Activated CD4-positive, alpha-beta T cell treated with anti-CD3 and anti-CD28 coated beads, Interleukin-10, Interleukin-2, amounts not matched to agents 100 ng/mL and 50 ng/mL, durations not matched to agents 16 hours and 8 hours (primary cell): ENCODE measurements at places on chromosomes 3 and 15.

DNA sequence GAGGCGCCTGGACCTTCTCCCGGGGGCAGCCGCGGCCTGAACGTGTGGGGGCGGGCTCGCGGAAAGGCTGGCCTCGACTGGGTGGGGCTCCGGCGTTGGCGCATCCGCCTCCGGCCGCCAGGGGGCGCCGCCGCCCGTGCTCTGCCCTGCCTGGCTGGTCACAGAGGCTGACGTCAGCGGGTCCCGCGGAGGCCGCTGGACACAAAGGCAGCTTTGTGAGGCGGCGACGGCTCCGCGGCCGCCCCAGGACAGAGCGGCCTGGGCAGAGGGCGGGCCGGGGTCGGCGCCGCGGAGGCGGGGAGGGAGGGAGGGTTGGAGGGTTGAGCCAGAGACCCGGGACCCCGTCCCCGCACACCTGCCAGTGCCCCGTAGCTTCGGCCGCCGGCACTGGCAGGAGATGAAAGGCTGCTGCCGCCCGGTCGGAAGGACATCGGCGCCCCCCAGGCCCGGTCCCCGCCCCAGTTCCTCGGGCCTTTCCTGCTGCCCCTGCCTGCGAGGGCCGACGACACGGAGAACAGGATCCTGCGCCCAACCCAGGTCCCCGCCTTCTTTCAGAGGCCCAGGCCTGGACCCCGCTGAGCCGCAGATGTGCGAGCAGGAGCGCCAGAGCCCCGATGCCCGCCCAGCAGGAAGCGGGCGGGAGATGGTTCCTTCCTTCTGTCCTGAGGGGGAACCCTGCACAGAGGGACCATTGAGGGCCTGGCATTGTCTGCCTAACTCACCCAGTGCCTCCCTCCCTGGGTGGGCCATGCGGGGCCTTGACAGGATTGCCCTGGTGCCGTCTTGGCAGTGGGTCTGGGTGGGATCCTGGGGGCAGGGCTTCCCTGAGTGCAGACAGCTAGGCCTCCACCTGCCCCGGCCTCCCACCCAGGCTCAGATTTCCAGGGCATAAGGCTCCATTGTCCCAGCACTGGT is 8.7 kb upstream of the SEMA3B start:
- DNase-seq: peak; percentile 91

- no peak for DNase-seq
Measured at GRCh38 chr3:31942446-31942845, 38.6 kb downstream of the OSBPL10 start.

DNA sequence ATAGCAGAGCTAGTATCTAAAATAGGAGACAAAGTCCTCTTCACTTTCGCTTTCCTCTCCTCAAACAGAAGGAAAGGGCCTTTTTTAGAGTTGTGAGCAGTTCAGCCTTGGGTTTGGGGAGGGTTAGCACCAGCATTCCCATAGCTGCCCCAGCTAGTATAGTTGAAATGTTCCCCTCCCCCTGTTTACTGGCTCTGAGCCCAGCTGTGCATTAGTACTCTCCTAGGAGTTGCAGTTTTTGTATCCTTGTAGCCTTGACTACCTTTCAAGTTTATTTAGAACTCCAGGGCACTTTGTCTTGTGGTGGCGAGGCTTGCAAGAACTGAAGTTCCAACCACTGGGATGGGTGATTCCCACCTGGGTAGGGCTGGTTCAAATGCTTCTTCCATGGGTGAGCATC is 245.1 kb upstream of the NAALADL2 start:
- no peak for DNase-seq

- no peak for DNase-seq
Measured at GRCh38 chr3:194100856-194101390, 35.0 kb upstream of the HES1 start.

DNA sequence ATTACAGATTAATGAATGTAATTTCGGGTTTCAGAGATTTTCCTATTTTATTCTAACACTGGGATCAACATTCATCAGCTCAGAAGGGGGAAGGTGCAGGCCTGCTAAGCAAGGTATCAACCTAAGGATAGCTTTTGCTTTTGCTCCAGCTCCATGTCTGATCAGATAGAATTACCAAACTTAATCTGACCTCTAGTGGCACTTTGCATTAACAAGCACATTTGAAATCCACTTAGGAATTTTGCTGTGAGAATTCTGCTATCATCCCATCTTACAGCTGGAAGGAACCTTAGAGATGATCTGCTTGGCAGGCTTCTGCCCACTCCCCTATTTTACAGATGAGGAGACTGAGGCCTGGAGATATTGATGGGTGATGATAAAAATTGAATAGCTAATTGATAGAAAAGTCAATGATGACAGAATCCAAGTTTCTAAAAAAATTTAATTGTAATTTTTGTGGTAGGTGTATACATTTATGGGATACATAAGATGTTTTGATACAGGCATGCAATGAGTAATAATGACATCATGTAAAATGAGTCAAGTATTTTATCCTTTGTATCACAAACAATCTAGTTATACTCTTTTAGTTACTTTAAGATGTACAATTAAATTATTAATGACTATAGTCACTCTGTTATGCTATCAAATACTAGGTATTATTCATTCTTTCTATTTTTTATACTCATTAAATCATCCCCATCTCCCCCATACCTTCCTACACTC is 209.2 kb upstream of the ZPLD1 start:
- peak; percentile 38 for DNase-seq

DNA sequence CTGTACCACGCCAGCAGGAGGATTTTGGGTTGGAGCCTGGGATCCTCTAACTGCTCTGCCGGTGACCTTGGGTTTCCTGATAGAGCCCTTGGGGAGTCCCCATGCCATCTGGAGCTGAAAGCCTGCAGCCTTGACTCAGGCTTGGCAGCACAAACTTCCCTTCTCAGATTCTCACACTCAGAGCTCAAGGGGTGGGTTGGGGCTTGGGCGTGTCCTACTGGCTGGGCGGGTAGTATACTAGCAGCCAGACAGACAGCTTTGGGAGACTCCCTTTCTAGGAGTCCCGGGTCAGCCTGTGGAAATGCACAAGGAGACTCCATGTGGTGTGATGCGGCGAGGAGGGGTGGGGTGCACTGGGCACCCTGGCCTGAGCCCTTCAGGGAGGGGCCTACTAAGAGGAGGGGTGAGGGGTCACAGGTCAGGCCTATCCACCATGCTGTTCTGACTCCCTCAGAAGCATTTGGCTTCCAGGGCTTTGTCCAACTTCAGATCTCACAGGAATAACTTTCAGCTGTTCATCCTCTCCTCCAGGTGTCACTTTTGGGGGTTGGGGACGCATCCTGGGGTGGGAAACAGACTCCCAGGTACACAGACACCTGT is 21.6 kb upstream of the PLXNA1 start:
- DNase-seq: no peak

- no peak for DNase-seq
Measured at GRCh38 chr3:12296511-12296910, 7.6 kb downstream of the PPARG start.

DNA sequence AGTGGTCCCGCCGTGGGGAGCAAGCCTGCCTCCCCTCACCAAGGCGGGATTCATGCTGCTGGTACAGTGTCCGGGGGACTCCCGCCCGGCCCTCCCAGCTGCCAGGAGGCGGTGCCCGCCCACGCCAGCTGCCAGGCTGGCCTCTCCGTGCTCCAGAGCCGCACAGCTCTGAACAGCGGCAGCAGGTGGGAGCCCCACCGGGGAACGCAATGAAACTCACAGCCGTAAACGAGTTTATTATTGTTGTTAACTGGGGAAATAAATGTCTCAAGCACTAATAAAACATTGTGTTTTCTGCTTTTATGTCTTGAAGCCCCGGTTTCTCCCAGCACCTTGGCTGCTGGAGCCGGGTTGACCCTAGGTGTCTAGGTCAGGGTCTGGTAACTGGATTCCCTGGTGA is 317.7 kb upstream of the TLE3 start:
- no peak for DNase-seq

- no peak for DNase-seq
Measured at GRCh38 chr15:56619887-56620286, 113.4 kb downstream of the ZNF280D start.

GRCh38 chr3:65953881-65954733 is 84.6 kb downstream of the MAGI1 start:
- DNase-seq: no peak

GRCh38 chr3:118809696-118810498 is 224.7 kb downstream of the IGSF11 start:
- no peak for DNase-seq

- DNase-seq: no peak
Measured at GRCh38 chr3:86914670-86915069, 76.3 kb downstream of the VGLL3 start.

DNA sequence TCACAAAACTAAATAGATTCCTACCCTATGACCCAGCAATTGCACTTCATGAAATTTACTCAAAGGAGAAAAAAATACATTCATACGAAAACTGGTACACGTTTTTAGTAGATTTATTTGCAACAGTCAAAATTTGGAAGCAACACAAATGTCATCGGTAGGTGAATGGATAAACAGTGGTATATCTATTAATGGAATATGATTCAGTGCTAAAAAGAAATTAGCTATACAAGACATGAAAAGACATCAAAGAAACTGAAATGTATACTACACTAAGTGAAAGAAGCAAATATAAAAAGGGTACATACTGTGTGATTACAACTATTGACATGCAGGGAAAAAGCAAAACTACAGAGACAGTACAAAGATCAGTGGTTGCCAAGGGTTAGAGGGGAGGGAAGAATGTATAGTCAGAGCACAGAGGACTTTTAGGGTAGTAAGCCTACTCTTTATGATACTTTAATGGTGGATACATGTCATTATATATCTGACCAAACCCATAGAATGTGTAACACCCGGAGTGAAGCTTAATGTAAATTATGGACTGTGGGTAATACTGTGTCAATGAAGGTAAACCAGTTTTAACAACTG is 31.6 kb downstream of the RFX7 start:
- no peak for DNase-seq

GRCh38 chr15:56016281-56016680 is 22.9 kb upstream of the NEDD4 start:
- DNase-seq: no peak

DNA sequence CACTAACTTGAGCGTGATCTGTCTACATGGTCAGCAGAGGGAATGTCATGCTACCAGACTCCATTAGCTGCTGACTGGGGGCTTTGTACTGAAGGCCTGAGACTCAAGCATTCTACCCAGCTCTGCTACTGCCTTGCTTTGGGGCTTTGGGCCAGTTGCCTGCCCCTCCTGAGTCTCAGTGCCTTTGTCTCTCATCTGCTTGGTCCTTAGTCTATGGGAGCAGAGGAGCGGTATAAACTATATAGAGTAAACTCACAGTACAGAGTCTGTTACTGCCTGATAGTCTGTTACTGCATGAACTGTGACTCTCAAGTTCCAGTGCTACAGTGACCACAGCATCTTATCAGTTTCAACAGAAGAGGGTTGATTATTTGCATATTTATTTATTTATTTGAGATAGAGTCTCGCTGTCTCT is 38.5 kb upstream of the C15orf39 start:
- no peak for DNase-seq

DNA sequence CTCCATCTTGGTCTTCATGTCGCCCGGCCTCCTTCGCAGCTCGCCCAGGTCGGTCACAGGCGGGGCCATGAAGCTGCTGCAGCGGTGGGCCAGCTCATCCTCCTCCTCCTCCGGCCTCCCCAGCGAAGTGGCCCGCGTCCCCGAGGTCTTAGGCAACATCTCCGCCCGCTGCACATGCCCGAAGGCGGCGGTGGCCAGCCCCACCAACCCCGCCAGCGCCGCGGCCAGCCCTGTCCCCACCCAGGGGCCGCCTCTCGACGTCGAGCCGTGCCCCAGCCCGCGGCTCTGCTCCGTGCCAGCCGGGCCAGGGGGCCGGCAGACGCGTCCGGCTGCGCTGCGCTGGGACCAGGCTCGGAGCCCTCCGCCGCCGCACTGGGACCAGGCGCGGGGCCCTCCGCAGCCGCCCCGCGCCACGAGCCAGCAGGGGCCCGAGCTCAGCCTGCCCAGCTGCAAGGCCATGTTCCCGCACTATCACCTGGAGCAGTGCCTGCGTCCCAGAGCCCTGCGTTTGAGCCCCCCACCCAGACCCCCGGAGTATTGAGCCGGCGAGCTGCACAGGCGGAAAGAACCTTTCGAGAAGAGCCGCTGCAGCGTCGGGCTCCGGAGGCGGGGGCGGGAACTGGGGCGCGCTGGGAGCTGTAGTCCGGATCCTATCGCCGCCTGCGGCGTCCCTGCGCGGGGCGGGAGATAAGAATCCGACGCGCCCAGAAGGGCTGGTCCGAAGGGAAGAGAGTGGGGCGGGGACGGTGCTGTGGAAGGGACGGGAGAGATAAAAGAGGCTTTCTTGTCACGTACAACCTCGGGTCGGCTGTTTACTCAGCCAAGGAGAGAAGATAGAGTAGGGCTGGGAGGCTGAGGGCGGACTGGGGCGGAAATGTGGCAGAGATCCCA is at the start of gene CPOX:
Gene CPOX (minus strand): TSS at position 566 of the 891 bp plus-strand sequence. CDS start 107 bp downstream, at position 459.
- DNase-seq: peak; percentile 95

GRCh38 chr3:191915712-191916111 is 454.7 kb downstream of the PYDC2 start:
- no peak for DNase-seq

DNA sequence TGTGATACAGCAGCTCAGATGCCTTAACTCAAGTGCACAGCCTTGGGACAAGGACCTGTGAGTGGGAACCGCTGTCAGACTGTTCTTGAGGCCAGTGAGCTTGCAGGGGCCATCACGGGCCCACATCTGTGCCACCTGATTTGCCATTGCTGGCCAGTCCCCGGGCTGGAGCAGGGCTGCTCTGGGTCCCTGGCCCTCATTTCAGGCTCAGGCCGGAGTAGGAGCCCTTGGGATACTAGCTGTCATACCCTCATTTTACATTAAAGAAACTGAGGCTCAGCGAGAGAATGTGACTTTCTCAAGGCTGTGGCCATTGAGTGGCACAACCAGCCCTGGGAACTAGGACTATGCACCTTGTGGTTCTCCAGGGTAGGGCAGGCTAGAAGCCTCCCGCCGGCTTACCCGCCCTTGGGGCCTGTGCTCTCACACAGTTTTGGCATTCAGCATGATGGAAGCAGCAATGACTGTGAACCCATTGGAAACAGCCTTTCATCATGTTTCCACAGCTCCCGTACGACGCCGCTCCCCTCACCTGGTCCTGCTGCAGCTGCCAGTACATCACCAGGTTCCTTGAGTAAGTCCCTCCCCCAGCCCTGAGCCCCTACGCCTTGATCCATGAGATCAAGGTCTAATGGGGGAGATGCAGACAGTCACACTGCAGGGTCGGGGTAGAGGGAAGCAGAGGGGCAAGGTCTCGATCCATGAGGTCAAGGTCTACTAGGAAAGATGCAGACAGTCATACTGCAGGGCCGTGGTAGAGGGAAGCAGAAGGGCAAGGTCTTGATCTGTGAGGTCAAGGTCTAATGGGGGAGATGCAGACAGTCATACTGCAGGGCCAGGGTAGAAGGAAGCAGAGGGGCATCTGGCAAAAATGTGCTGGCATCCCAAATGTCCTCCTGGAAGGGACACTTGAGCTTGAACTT is 42.2 kb downstream of the GOLGA6L10 start:
- DNase-seq: no peak
